ENCODE measurements at places on chromosomes 11 and 22.

DNA sequence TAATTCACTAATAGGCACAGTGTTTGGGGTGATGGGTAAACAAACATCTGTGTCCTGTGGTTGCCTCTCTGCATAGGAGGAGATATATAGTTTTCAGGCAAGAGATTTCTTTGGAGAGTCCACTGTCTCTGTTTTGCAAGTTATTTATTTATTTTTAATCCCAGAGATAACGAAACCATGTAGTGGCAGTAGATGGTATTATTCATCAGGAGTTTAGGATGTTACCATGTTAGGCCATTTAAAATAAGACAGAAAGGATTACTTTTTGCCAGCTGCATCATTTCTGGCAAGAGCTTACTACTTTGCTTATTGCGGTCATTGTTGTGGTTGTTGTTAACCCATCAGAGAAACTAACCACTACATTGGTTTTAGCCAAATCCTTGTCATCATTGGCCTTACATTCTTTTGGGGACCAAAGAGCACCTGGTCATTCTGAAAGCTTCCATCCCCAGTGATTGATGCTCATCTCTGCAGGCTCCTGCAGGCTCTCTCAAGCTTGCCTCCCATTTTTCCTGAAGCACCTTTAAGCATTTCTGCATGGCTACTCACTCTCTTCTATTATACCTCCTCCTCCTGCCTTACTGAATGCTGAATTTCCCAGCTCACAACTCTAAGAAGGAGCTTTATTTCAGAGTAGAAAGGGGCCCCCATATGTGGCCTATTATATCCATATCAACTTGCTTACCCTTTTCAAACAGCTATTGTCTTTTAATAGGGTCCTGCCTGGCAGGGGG is 84.4 kb downstream of the CSTPP1 start:
- DNase-seq, result no peak

GRCh38 chr22:35894937-35895708 is 133.5 kb downstream of the RBFOX2 start:
- peak; percentile 27 for DNase-seq

DNA sequence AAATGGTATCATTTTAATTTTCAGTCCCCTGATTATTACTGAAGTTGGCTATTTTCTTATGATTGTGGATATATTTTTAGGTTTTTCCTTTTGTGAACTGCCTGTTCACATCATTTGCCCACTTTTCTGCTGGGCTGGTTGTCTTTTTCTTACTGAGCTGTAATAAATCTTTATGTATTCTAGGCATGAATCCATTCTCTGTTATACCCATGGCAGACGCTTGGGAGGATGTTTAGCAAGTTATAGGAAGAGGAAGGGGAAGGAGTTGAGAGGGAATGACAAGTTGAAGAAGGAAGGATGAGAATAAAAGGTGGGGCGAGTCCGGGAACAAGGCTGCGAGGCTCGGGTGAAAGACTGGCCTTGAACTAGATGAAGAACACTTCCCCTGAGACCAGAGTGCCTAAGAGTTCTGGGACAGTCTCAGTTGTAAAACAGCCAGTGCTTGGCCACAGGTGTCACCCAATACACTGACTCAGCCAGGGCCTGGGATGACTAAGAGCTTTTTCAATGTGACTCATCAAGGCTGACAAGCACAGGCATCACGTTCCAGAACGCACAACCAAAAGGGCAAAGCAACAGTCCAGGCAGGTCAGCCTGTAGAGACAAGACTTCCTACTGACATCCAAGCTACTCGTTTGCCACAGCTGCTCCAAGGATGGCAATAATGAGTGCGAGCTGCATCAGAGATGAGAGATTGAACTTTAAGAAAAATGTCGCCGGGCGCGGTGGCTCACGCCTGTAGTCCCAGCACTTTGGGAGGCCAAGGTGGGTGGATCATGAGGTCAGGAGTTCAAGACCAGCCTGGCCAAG is 35.2 kb downstream of the LRFN4 start:
- DNase-seq, result peak; percentile 82

- DNase-seq, result peak; percentile 84
Measured at GRCh38 chr11:110376711-110377324, 52.9 kb upstream of the FDX1 start.

DNA sequence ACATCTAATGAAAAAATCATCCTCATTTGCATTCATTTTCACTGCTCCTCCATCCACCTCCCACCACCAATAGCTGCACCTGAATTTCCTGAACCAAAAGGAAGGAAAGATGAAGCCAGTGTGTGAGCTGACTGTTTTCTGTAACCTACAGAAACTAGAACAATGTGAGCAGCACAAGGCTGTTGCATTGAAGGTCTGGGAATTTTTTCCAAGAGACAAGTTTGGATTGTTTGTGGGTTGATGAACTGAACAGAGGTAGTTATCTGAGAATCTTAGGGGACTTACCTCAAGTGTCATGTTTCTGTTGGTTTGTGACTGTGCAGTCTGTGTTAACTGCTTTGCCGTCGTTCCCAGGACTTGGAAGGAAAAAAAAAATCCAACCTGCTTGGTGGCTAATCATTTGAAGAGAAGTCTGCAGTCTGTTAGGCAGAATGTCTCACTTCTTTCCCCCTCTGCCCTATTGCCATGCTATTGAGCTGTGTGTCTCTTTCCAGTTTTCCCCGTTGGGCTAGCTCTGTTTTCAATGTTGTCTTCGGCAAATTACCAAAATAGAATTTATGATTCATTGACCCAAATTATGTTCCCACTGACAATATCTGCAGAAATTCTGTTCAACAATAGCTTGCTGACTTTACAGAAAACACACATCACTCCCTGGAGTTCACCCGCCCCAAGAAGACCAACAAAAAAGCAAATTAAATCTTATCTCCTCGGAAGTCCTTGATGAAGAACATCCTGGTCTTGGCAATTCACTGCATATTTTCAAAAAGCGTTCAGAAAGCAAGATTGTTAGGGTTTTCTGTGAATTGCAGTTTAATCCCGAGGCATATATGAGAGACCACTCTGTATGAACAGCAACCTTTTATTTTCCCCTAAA is 76.0 kb downstream of the SC5D start:
- DNase-seq, result no peak

DNA sequence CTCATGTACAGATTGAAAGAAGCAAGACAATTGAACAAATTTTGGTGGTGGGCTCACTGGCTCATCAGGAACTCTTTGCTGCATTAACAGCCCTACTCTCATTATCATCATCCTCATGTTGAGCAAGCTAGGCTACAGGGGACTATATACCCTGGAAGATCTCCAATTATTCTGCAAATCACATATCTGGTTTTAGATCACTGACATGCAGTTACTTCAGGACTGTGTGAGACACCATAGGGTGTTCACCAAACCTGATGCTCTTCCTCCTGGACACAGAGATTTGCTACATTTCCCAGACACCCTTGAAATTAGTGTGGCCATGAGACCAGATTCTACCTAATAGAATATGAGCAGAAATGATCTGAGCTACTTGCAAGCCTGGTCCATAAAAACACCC is 23.0 kb upstream of the ME3 start:
- no peak for DNase-seq

DNA sequence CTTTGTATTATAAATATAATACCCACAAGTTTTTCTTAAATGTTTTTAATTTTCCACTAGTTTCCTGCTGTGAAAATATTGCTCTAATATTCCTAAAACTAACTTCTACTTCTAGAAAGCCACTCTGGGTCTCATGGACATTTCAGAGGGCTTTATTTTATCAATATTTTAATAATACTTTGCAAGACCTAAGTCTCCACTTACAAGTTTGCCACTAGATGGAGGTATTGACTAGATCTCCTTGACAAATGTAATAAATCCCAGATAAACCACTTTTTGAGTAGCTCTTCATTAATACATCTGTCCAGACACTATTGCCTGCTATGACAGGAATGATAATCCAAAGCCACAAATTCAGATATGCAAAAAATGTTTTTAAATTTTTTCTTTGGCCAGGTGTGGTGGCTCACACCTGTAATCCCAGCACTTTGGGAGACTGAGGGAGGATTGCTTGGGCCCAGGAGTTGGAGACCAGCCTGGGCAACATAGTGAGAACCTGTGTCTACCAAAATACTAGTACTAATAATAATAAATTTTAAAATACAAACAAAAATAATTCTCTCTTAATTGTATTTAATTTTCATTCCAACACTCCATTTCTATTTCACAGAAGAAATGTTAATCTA is 3.5 kb upstream of the ACAT1 start:
- no peak for DNase-seq

DNA sequence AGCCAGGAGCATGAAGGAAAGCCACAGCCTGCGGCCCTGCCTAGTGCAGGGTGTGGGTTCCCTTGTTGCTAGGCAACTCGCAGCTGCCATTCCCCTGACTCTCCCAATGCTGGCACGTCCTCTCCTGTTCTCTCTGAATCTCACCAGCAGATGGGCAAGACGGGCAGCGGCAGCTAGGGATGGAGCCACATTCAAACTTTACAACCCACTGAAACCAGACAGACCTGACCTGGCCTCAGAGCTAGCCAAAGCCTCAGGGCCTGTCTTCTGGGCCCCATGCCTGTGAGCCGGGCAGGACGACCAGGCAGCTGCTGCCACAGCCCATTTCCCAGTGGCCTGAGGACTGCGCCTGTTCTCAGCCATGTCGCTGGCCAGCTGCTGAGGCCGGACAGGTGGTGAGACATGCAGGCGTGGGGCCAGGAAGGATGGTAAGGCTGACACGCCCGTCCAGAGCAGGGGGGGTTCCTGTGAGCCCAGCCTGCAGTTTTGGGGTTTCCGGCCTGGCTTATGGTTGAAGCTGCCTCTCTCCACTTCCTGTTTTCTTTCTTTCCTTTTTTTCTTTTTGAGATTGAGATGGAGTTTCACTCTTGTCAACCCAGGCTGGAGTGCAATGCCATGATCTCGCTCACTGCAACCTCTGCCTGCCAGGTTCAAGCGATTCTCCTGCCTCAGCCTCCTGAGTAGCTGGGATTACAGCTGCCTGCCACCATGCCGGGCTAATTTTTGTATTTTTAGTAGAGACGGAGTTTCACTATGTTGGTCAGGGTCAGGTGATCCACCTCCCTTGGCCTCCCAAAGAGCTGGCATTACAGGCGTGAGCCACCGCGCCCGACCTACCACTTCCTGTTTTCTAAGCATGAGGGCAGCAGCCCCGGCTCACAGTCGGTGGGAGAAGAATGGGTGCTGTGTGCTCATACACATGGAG is 4.1 kb downstream of the SUN2 start:
- no peak for DNase-seq

- DNase-seq, result peak; percentile 96
Measured at GRCh38 chr11:2533587-2534133, 88.9 kb downstream of the KCNQ1 start.

DNA sequence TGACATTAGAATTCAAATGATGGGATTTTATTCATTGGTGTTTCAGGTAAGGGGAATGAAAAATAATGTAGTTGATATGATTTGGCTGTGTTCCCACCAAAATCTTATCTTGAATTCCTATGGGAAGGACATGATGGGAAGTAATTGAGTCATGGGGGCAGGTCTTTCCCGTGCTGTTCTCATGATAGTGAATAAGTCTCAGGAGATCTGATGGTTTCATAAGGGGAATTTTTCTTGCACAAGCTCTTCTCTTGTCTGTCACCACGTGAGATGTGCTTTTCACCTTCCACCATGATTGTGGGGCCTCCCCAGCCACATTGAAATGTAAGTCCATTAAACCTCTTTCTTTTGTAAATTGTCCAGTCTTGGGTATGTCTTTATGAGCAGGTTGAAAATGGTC is 268.6 kb upstream of the CHORDC1 start:
- DNase-seq, result no peak

DNA sequence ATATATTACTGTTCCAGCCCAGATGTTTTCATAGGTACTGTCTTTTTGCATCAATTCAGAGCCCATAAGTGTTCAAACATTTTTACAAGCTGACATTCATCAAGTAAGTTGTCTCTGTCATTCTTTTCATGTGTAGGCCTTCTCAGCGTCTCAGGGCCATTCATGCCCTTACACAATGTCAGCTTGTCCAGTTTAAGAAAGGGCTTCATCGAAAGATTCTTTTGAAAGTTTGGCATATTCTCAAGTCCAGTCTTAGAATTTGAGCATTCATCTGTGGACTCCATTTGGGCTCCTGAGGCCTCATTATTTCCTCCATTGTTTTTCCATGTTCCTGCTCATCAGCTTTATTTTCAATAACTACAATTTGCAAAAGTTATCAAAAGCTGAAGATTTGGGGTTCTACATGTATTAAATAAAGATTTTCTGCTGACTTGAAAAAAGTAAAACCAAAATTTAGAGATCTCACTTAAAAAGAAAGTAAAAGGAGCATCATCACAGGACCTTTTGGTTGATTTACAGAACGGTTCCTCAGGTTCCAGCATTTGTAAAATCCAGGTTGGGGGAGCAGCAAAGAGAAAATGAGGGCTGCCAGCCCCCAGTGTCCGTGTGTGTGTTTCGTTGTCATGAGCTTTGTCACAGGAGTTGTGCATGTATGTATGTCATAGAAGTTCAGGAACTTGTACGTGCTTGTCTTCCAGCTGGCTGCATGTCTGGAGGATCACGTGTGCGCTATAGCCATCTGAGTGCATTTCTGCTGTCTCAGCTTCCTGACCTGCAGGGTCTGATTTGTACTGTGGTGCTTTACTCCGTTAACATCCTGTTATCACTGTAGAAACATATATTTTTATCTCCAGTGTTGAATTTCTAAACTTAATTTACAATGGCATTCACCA is 15.6 kb downstream of the MOV10L1 start:
- DNase-seq, result no peak

DNA sequence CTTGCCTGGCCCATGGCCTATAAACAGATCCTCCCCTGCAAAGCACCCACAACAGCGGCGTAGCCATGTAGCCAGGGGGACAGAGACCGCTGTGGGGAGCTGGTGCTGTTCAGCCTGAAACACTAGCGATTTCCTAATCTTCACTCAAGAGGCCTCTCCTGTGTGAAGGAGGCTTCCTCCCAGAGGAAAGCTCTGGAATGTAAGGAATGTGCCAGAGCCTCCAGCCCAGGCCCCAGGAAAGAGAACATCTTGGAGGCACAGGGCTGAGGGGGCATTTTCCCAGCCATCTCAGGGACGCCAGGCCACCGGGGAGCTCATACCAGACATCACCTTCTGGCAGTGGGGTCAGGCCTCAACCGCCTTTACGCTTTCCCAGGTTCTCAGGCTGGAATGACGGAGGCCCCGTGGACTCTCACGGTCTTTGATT is 24.0 kb downstream of the MIAT start:
- DNase-seq, result peak; percentile 96

DNA sequence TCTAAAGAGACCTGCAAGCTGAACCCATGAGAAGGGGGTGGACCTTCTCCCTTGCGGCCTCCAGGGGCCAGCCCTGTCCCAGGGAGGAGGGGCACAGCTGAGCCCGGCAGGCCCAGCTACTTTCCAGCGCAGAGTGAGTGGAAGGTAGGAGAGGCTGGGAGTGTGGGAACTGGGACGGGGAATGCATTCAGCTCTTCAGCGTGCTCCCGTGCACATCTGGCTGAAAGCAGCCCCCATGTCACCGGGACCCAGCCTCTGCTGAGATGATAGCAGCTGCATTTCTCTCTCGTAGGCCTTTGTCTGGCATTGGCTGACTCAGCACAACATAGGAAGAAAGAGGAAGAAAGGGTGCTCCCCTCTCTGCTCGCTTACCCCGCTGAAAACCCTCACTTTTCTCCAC is 951.5 kb downstream of the TBC1D22A start:
- DNase-seq, result no peak

DNA sequence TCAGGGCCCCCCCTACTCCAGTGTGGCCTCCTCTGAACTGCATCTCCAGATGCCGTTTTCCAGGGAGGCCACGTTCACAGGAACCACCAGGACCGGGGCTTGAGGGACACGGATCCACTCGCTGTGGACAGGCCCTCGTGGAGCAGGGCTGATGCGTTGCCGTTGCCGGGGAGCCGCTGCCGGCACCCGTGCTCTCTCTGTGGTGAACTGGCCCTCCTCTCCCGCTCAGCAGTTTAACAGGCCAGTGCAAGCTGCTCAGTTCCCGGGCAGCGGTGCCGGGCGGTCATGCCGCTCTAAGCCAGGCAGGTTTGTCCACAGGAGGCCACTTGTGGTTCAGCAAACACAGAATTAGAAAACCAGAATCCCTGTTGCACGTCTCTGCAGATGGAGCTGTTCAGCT is 301.6 kb downstream of the TBC1D22A start:
- DNase-seq, result no peak
